GM20000 (cell line): ENCODE measurements at places on chromosomes 3 and 15.

DNA sequence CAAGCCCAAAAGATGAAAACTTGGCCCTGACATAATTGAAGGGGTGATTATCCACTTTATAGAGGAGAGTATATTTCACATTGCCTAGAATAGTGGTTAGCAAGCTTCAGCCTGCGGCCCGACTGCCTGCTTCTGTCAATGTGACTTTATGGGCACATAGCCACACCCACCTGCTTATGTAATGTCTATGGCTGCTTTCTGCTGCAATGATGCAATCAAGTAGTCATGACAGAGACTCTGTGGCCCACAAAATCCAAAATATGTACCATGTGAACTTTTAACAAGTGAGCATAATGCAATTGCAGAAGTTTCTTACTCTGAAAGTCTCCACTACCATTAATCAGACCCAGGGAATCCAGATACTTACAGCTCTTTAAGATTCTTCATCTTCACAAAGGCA, 103.1 kb downstream of the LRIG1 start:
- DNase-seq, result no peak

DNA sequence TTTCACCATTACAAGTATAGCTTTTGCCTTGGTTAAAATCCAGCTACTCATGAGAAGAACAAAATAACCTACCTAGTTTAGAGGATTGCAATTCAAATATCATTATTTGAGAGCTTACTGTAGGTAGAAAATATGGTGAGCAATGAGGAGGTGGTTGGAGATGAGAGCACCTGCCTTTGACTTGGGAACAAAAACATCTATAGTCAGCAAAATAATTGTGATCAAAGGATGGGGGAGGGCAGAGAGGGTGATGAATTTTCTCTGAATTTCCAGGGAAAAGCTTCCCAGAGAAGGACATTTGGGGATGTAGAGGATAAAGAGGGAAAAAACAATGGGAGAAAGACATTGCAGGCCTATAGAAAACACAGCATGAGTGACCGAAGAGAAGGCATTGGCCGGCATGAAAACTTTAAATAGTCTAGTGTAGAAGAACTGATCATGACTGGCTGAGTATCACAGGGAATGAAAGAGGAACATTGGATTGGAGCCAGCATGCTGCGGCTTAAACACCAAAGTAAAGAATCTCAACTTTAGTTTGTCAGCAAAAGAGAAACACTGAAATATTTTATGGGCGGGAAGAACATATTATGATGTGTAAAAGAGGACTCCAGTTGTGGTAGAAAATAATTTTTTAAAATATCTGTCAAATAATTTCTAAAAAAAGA, 581.3 kb downstream of the UNC13C start:
- DNase-seq, result no peak

DNA sequence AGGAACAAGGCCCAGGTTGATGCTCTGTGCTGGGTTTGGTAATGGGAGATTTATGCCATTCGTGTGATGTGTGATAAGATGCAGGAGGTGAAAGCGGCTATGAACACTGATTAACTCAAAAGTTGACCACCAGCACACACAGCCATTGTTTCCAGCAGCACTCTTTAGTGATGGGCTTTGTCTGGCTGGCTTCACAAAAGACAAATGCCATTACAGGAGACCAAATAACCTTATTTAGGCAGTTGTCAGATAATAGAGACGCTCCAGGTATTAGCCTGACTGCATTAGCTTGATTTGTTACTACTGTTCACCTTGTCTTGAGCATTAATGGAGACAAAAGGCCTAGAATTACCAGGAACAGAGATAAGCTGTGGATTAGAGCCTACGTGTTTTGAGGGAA, 5.1 kb downstream of the HESX1 start:
- no peak for DNase-seq

DNA sequence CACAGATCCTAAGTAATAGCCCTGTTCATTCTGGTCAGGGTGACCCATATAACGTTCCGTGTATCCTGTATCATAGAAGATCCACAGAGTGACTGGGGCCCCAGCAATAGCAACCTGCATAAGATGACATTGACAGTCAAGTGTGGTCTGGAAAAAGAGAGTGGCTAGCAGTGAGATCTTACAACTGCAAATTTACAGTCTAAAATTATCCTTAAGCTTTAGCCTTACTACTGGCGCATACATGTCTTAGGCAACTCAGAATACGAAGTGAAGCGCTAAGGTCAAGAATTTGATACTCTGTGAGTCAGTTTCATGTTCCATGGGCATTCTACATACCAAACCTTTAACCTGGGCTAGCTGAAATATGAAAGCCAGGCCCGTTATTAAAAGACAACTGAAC, 29.2 kb upstream of the IGDCC4 start:
- DNase-seq, result no peak

- no peak for DNase-seq
These were observed 461.1 kb upstream of the TBL1XR1 start for GRCh38 chr3:177658354-177658753.

- peak; percentile 55 for DNase-seq
These were observed 270.2 kb downstream of the ROBO1 start for GRCh38 chr3:79497447-79498111.

GRCh38 chr3:16178628-16178988, 4.1 kb downstream of the GALNT15 start:
- no peak for DNase-seq

- no peak for DNase-seq
These were observed 62.2 kb downstream of the DIPK2A start for GRCh38 chr3:144033863-144034262.

- DNase-seq, result no peak
These were observed 7.8 kb upstream of the CAMP start for GRCh38 chr3:48215466-48215865.

- DNase-seq, result no peak
These were observed 99.8 kb downstream of the KCNH8 start for GRCh38 chr3:19248143-19248542.

DNA sequence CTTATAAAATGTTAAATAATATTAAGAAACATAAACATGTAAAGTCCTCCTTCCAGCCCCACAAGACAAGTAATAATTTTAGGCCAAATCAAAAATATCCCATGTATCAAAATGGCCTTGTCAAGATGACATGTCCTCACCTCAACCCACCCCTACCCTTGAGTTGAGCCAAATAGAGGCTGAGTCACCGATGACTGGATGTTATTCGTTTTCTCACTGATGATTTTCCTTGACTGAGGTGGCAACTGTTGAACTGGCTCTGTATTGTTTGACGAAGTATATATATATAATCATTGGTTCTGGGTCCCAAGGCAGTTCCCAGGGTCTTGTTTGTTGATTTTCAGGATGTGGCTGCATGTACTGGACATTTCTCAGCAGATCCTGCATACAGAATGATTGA, 75.3 kb downstream of the TMEM108 start:
- DNase-seq, result no peak

GRCh38 chr3:171358181-171358880, 101.9 kb downstream of the TNIK start:
- no peak for DNase-seq
